Mesothelial cell of epicardium (in vitro differentiated cells): ENCODE measurements at places on chromosomes 13 and 19. TPM values are rescaled to one million over a fixed set of nuclear protein-coding genes. Genes with fewer than 3 reads are reported as not detected.

The LGALS7B gene
- total RNA-seq: 1.2 TPM in 1 of 3 replicates, not detected in the others

- no peak for DNase-seq
These were observed 72.9 kb upstream of the TSC22D1 start for GRCh38 chr13:44649104-44649428.

- no peak for DNase-seq
These were observed 2684.3 kb upstream of the PCDH20 start for GRCh38 chr13:64099994-64100393.

- DNase-seq: no peak
These were observed 1.4 kb downstream of the SLC1A6 start for GRCh38 chr19:14978161-14978776.

The SYT3 gene
- 0.31 to 0.77 TPM (median 0.60 TPM) in 3 replicates for total RNA-seq

GRCh38 chr13:47628666-47629065 is 372.4 kb downstream of the SUCLA2 start:
- DNase-seq: no peak

- no peak for DNase-seq
These were observed 35.5 kb upstream of the MLNR start for GRCh38 chr13:49184621-49185020.

DNA sequence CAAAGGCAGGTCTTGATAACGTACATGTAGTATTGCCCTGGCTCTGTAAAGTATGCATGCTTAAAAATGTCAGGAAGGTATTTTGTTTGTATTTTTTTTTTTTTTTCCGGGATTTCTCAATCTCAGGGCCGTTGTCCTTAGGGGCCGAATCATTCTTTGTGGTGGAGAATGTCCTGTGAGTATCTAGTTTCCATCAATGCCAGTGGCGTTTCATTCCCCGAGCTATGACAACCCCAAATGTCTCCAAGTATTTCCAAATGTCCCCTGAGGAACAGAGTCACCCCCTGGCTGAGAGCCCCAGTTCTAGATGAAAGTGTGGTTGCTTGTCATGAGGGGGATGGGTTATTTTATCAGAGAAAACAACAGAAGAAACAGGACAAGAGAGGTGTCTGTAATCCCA is 68.7 kb downstream of the ACSBG2 start:
- no peak for DNase-seq

DNA sequence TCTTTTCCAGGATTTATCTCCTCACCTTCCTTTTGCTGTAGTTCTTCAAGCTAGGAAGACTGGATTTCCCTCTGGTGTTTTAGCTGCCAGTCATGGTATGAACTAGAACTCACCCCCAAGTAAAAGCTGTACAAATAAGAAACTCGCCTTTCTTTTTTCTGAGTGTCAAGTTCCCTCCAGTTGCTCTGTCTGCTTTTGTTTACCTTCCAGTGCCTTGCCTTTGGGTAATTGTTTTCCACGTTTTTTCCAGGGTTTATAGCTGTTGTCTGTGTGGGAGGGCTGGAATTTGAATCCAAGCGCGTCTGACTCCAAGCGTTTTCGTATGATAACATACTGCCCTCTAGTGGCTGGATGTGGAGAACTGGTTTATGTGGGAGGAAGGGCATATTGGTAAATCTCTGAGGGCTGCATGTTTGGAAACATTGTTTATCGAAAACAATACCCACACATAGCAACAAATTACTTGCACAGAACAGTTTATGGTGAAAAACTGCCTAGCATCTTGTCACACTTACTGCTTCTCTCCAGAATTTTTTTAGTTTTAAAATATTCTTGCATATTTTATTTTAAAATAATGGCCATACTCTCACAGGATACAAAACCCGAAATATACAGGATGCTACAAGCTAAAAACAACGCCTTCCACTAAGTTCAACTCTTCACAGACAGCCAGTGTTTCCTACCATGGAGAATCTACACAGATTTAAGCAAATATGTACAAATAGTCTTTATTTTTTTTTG is 19.2 kb downstream of the RCN3 start:
- DNase-seq: no peak

DNA sequence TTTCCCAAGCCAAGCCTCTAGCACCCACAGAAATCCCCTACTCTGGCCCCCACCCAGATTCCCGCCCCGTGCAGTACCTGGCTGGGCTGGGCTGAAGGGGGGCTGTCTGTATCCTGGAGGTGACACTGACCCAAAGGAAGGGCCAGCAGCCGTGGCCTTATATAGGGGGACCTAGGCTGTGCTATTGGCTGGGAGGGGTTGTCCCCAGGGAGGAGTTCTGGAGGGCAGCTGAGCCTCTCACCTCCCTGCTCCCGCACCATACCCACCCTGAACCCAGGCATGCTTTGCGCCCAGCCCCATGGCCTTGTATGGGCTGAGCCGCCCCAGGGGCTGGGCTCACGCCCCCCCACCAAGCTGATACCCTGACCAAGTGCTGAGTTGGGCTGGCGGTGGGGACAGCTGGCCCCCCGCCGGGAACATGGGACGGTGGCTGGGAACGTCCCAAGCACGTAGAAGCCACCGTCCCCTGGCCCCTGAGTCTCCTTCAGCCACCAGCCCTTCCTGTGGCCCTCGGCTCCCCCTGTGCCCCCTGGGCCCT is at the start of gene CKM:
Gene CKM (minus strand): TSS at position 132 of the 538 bp plus-strand sequence. CDS start 3,162 bp downstream, outside the sequence.
- no peak for DNase-seq

The DIAPH3 gene
- total RNA-seq: 13.4 to 16.8 TPM (median 16.5 TPM) in 3 replicates

The MEIS3 gene
- 268 to 277 TPM (median 273 TPM) in 3 replicates for total RNA-seq

The ATXN8OS gene
- total RNA-seq: not detected in 3 replicates

DNA sequence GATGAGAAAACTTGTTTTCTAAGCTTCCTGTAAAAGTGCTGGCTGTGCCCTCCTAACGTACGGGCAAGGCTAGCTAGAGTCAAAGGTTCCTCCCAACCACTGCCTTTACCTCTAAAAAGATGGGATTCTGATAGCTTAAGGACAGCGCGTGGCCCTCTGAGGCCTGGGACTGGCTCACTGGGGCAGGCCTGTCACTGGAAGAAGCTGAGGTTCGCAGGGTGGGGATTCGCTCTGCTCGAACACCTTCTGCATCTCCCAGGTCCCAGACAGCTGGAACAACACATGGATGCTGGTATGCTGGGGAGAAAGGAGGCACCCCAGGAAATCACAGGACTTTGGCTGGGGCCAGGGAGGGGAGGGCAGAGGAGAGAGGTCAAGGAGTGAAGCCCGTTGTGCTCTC is 53.1 kb downstream of the CRYL1 start:
- DNase-seq: no peak

GRCh38 chr13:42699912-42700311 is 81.5 kb upstream of the FAM216B start:
- no peak for DNase-seq

The C19orf85 gene
- total RNA-seq: not detected in 3 replicates

DNA sequence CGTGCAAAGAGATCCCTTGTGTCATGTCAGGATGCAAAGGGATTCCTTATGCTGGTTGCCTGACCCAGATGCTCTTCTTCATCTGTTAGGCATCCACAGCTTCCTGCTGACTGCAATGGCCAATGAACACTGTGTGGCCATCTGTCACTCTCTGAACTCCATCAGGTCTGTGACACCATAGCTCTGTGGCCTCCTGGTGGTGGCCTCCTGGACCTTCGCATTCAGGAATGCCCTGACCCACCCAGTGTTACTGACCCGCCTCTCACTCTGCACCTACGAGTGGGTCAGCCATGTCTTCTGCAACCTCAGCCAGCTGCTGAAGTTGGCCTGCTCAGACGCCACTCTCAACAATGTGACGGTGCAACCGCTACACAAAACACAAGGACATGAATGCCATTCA is 23.9 kb upstream of the TPM4 start:
- no peak for DNase-seq

The IGFL2 gene
- total RNA-seq: 2.0 to 3.7 TPM (median 3.7 TPM) in 3 replicates

The CGB8 gene
- 0.29 to 0.31 TPM in 2 of 3 replicates, not detected in the other for total RNA-seq

- no peak for DNase-seq
These were observed 32.7 kb upstream of the MICU2 start for GRCh38 chr13:21636656-21637055.

The TMC4 gene
- 57.6 to 69.5 TPM (median 63.5 TPM) in 3 replicates for total RNA-seq

The KCNC3 gene
- total RNA-seq: 53.4 to 57.7 TPM (median 54.4 TPM) in 3 replicates

DNA sequence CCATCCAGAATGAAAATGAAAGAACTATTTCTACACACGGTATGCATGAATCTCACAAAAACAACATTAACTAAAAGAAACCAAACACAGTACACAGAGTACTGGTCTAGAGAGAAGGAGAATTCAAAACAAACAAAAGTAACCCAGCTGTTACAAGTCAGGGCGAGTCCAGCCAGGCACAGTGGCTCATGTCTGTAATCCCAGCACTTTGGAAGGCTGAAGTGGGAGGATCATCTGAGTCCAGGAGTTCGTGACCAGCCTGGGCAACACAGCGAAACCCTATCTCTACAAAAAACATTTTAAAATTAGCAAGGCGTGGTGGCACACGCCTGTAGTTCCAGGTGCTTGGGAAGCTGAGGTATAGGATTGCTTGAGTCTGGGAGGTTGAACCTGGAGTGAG is 1.7 kb upstream of the PSMC4 start:
- peak; percentile 11 for DNase-seq

- no peak for DNase-seq
These were observed 19.5 kb downstream of the MAN2B1 start for GRCh38 chr19:12647047-12647446.

The SULT2B1 gene
- total RNA-seq: 0.64 to 0.79 TPM (median 0.74 TPM) in 3 replicates

DNA sequence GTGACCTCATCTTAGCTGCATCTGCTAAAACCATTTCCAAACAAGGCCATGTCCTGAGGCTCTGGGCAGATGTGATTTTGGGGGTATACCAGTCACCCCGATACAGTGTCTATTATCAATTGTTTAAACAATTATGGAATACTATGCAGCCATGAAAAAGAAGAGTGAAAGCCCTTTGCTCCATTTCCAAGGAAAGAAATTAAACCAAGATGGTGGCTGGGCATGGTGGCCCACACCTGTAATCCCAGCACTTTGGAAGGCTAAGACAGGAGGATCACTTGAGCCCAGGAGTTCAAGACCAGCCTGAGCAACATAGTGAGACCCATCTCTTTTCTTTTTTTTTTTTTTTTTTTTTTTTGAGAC is 763 bp downstream of the TEKTIP1 start:
- DNase-seq: no peak

DNA sequence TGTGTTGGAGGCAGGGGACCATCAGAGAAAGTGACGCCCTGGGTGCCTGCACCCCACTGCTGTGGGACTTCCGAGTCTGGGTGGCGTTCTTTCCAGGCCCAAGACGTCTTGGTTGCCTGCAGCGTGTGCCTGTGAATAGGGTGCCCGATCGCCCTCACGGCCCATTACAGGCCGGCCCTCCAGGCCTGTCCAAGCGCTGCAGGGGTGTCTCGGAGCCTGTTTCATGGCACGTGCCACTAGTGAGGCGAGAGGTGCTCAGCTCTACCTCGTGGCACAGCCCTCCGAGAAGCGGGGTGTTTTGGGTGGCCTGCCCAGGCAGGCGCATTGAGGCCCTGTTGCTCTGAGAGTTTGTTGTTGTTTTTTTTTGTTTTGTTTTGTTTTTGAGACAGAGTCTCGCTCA is 30.1 kb downstream of the DOT1L start:
- DNase-seq: no peak

GRCh38 chr13:32737111-32737571 is 150.9 kb downstream of the PDS5B start:
- no peak for DNase-seq

GRCh38 chr19:47280183-47280797 is 5.6 kb downstream of the INAFM1 start:
- no peak for DNase-seq
